ENCODE measurements at places on chromosomes 5 and 9.

- DNase-seq, result no peak
Measured at GRCh38 chr9:114761523-114761922, 44.3 kb downstream of the TNFSF15 start.

GRCh38 chr5:127002390-127002789 lies 28.0 kb downstream of the MARCHF3 start:
- DNase-seq, result no peak

DNA sequence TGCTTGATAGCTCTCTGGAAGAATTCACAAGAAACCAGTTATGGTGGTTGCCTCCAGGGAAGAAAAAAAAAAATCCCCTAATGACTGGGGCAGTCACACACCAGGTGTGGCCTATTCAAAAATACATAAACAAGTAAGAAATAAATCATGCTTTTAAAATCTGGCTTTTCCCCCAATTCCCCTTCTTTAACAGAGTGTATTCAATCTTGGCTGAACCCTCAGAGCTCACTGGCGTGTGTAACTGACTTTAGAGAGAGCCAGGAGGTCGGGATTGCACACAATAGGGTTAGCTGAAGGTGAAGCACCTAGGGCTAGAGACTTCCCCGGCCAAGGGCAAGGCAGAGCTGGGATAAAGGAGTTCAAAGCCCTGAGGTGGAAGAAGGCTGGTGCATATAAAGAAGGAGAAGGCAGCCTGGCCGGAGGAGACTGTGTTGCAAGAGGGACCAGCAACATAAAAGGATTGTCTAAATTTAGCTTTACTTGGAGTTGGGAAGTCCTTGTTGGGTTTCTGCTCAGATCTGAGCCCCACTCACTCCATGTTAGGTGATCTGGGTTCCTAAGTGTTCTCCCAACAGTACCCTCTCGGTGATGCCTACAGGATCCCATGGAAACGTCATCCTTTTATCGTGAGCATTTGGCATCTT lies 19.7 kb downstream of the FNBP1 start:
- DNase-seq, result no peak

DNA sequence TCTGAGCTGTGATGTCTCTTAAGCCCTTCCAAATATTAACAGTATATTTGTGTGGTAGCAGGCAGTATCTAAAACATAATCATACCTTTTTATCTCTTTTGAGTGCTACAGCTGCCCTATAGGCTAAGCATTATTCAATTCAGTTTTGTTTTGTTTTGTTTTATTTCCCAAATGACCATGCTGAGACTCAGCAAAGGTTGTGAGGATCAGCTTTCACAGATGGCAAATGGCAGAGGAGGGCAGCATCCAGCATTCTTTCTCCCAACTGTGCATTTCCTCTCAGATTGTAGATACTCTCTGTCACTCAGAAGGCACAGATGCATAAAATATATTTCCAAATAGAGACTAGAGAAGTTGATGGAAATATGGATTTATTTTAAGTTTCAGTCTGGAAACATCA lies 90.7 kb downstream of the DAPK1 start:
- DNase-seq, result no peak

GRCh38 chr9:7186175-7186574 lies 428.4 kb downstream of the KDM4C start:
- DNase-seq, result no peak

- DNase-seq, result no peak
Measured at GRCh38 chr9:119418721-119419120, 49.5 kb upstream of the BRINP1 start.

- no peak for DNase-seq
Measured at GRCh38 chr9:71765693-71766092, 2.6 kb downstream of the CEMIP2 start.

GRCh38 chr9:12702160-12702758 lies 9.1 kb downstream of the TYRP1 start:
- no peak for DNase-seq

- DNase-seq, result no peak
Measured at GRCh38 chr5:168481330-168481788, 4.9 kb upstream of the RARS1 start.

DNA sequence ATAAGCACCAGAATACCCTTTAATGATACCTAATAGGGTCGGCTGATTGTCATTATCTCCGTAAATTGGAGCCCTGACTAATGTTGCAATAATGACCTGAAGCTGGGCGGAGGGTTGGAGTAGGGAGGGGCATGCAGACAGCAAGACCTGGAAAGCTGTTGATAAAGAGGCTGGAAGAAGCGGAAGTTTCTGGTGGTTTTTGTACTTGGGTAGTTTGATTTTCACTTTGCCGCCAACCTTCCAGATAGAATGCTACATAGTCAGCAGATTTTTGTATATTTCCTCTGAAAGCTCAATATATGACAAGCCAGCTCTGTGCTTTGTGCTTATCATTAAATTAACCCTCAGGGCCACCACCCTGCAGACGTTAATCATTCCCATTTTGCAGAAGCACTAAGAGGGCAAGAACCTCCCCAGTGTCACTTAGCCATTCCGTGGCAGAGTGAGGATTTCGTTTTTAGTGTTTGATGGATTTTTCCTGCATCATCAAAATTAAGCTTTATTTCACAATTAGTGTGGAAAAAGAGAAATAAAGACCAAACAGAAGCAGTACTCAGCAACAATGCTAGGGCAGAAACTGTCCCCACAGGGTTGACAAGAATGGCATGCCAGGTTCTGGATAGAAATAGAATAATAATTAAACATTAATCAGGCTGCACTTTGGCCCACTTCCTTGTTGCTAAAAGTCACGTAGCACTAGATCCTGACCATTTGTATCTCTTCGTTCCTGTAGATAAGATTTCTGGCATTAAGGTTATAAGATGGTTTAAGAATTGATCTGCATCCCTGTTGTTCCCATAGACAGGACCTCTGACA lies 34.7 kb downstream of the DIRAS2 start:
- DNase-seq, result no peak

GRCh38 chr5:126561908-126562307 lies 33.1 kb downstream of the ALDH7A1 start:
- DNase-seq, result no peak

DNA sequence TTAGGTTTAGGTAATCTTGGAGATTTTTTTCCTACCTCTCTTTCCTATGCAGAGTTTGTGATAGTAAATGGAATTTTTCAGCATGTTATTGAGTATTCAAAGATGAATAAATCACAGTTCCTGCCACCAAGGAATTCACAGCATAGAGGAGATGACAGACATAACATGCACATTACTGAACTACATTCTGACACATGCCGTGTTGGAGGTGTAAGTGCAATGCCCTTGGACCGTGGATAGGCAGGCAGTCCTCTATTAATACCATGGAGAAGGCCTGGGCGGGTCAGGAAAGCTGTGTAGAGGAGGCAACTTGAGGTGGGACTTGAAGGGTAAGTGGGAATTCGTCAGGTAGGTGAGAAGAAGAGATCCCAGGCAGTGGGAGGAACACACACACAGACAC lies 43.9 kb downstream of the MCCC2 start:
- DNase-seq, result no peak

- DNase-seq, result no peak
Measured at GRCh38 chr9:94110821-94111252, 26.6 kb downstream of the PTPDC1 start.

- no peak for DNase-seq
Measured at GRCh38 chr9:34991607-34992375, 2.2 kb downstream of the DNAJB5 start.

GRCh38 chr5:37703841-37704241 lies 136.0 kb downstream of the GDNF start:
- no peak for DNase-seq

DNA sequence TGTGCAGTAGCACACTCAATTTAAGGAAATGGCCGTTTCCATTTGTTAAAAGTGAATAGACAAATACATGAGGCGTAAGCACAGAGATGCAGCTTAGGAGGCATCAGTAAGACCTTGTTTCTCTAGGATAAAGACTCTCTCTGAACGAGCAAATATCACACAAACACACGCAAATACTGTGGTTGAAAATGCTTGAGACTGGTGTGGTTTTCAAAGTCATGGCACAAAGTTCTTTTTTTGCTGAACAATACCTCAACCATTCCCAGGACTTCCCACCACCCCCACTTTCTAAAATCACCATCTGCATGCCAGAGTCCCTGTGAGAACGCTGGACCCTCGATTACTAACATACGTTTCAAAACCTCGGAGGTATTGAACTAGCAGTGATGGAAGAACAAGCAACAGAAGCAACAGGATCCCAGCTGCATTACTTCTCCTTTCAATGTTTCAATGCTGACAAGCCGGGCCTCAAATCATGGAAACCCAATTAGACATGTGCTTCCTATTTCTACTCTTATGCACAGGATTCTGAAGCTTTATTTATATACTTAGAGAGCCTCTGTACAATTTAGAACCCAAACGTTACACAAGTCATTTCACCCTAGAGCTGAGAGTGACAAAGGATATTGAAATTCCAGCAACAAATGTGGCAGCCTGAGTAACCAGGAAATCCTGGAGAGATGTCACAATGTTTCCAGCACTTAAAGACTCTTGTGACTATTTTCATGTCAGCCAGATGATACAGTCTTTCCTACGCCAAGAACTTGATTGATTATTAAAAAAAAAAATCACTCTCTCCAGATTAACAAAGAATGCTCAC lies 63.9 kb downstream of the CDC14B start:
- DNase-seq, result no peak

DNA sequence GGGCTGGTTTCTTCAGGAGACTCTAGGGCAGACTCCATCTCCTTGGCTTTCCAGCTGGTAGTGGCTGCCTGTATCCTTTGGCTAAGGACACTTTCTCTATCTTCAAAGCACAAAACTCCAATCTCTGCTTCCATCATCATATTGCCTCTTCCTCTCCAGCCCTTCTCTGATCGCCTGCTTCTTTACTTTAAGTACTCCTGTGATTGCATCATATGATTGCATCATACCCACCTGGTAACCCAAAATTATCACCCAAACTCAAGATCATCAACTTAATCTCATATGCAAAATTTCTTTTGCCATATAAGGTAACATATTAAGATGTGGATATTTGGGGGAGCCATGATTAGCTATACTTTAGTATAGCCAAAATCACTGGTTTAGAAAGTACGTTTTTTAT lies 1092.6 kb upstream of the CDH6 start:
- no peak for DNase-seq

- no peak for DNase-seq
Measured at GRCh38 chr9:96603305-96604003, 16.2 kb downstream of the CDC14B start.

DNA sequence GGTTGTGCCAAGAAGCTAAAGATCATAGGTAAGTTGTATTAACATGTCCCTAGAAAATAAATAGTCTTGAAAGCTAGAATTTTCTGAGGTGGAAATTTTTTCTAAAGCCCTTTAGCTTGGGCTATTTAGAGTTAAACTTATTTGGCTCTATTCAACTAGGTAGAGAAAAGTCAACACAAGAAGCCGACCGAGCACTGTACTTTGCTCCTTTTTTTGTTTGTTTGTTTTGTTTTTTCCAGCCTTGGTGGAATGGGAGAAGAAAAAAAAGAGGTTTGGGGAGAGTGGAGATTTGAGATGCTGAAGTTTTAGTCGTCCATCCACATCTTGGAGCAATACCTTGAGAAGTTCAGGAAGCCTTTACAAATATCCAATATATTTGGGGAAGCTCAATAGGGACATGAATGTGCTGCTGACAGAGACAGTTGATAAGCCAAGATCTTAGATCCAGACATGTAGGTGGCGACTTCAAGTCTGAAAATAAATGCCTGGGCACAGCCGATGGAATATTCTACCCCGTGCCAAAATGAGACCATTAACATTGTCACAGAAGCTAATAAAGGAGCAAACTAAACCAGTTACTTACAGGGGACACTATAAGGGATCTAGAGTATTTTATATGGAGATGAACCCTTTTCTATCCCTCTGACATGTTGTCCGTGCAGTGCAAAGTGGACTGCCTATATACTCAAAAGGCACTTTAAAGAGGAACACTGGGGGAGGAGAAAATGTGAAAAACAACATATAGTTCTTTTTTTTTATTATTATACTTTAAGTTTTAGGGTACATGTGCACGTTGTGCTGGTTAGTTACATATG lies 466.1 kb downstream of the PTPRD start:
- DNase-seq, result no peak

DNA sequence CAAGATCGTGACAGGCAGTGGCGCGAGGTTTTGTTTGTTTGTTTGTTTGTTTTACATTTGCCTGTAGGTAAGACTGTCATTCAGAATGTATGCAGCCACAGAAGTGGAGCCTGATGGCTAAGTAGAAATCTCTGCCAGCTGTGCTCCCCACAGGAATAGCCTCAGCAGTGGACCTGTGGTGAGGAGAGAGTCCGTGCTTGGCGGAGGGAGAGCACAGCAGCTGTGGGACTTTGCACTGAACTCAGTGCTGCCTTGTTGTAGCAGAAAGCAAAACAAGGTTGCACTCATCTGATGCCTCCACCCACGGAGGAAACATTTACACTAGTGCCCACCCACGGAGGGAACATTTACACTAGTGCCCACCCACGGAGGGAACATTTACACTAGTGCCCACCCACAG lies 4.4 kb upstream of the ZNF782 start:
- no peak for DNase-seq

GRCh38 chr9:1939466-1939865 lies 75.7 kb upstream of the SMARCA2 start:
- DNase-seq, result no peak

- DNase-seq, result no peak
Measured at GRCh38 chr5:42720251-42720650, 36.4 kb upstream of the CCDC152 start.

DNA sequence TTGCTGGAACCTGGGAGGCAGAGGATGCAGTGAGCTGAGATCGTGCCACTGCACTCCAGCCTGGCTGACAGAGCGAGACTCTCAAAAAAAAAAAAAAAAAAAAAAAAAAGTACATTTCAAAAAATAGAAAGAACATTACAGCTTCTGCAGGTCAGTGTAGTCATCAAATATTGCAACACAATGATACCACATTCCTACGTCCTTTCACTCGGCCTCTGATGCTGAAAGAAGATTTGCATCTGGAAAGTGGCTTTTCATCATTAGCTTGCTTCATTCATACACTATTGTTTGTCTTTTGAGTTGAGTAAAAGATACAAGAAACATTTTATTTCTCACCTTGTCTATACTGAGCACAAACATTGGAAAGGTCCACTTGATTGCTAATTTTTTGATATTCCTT lies 59.6 kb upstream of the CPLANE1 start:
- DNase-seq, result no peak

GRCh38 chr5:133921979-133922378 lies 46.4 kb downstream of the C5orf15 start:
- no peak for DNase-seq

DNA sequence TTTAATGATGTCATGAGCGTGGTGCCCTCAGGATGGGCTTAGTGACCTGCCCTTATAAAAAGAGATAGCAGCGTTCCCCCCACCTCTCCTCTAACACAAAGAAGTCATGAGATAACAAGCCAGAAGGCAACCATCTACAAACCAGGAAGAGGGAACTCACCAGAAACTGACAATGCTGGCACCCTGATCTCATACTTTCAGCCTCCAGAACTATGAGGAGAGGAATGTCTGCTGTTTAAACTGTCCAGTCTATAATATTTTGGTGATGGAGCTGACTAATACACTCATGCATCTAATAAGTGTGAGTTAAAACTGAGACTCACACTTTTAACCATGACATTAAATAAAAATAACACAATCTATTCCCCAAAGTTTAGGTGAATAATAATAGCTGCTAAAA lies 156.1 kb upstream of the SPEF2 start:
- DNase-seq, result no peak

GRCh38 chr5:127439644-127440043 lies 77.8 kb upstream of the PRRC1 start:
- no peak for DNase-seq

GRCh38 chr5:3393920-3394597 lies 201.6 kb upstream of the IRX1 start:
- no peak for DNase-seq

- DNase-seq, result no peak
Measured at GRCh38 chr5:21810737-21811316, 1042.3 kb downstream of the CDH12 start.

Measured in ovary (tissue), 10 donors.